ENCODE measurements at places on chromosomes 7 and 10.

GRCh38 chr10:88409236-88409635, 173.9 kb downstream of the RNLS start:
- no peak overlapping the region for H3K27ac ChIP-seq
- H3K4me1 ChIP-seq, result no peaks in the 10 kb centered on the region
- H3K36me3 ChIP-seq, result no peaks in the 10 kb centered on the region
- H3K27me3 ChIP-seq, result peaks cover 3% of the 10 kb centered on the region
- no peak overlapping the region for H3K4me3 ChIP-seq
- no peak for DNase-seq

- H3K4me3 ChIP-seq, result no peak overlapping the region
- no peaks in the 10 kb centered on the region for H3K36me3 ChIP-seq
- DNase-seq, result no peak
- H3K4me1 ChIP-seq, result no peaks in the 10 kb centered on the region
- no peak overlapping the region for H3K27ac ChIP-seq
- H3K27me3 ChIP-seq, result peaks cover 2% of the 10 kb centered on the region
Observed at GRCh38 chr10:9342885-9343570, 1288.5 kb downstream of the GATA3 start.

GRCh38 chr7:106377847-106378361, 93.1 kb upstream of the NAMPT start:
- H3K36me3 ChIP-seq, result no peaks in the 10 kb centered on the region
- peaks cover 2% of the 10 kb centered on the region for H3K27me3 ChIP-seq
- H3K4me3 ChIP-seq, result no peak overlapping the region
- no peaks in the 10 kb centered on the region for H3K4me1 ChIP-seq

- peaks cover 25% of the 10 kb centered on the region for H3K36me3 ChIP-seq
- no peaks in the 10 kb centered on the region for H3K27me3 ChIP-seq
- H3K4me3 ChIP-seq, result no peak overlapping the region
- DNase-seq, result no peak
- H3K27ac ChIP-seq, result no peak overlapping the region
- peaks cover 5% of the 10 kb centered on the region for H3K4me1 ChIP-seq
Observed at GRCh38 chr7:117132321-117133120, 179.2 kb downstream of the ST7 start.
